Muscle of leg (tissue), 16 donors: ENCODE measurements at places on chromosomes 7 and 10. TPM values are rescaled to one million over a fixed set of nuclear protein-coding genes. Genes with fewer than 3 reads are reported as not detected.

DNA sequence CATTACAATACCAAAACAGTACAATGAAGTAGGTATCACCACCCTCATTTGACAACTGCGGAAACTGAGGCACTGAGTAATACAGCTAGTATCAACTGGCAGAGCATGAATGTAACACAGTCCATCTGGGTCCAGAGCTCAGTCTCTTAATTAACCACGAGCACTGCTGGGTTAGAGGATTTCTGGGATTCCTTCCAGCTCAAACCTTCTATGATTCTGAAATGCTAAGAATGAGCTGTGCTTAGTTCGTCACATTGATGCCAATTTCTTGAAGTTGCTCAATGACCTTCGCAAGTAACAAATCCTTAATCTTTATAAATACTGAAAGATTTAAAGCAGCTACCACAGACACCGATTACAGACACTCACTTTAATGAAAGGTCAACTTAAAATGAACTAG lies 62.5 kb downstream of the SGMS1 start:
- DNase-seq, result peak; percentile 58

LEP gene
- 0.06 TPM for polyA plus RNA-seq

CDHR1 gene
- 0.22 TPM for polyA plus RNA-seq

CLDN3 gene
- 1.1 TPM for polyA plus RNA-seq

DNA sequence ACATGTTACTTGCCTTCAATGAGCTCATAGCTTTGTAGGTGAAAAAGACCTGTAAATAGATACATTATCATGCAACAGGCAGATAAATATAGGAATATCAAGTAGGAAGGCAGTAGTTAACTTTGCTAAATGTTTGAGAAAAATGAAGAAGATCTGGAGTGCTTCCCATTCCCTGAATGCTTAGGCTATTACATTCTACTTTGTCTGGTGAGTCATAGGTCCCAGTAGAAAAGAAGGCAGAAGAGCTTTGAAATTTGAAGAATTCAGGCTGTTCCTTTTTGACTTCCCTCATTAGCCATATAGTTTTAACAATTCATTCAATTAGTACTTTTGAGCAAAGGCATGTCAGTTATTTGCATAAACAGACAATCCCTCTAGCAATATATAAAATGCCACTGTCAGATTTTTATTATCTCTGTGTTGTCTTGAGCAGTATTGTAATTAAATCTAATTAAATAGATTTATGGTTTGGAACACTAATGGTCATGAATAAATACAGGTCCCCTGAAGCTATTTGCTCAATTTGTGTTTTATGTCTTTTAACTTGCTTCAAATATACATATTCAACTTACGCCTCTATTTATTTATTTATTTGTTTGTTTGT lies 875.0 kb downstream of the REEP3 start:
- DNase-seq, result peak; percentile 80

SCART1 gene
- polyA plus RNA-seq, result 1.9 TPM

PLA2G12B gene
- not detected for polyA plus RNA-seq

DGKI gene
- 0.70 TPM for polyA plus RNA-seq

DNA sequence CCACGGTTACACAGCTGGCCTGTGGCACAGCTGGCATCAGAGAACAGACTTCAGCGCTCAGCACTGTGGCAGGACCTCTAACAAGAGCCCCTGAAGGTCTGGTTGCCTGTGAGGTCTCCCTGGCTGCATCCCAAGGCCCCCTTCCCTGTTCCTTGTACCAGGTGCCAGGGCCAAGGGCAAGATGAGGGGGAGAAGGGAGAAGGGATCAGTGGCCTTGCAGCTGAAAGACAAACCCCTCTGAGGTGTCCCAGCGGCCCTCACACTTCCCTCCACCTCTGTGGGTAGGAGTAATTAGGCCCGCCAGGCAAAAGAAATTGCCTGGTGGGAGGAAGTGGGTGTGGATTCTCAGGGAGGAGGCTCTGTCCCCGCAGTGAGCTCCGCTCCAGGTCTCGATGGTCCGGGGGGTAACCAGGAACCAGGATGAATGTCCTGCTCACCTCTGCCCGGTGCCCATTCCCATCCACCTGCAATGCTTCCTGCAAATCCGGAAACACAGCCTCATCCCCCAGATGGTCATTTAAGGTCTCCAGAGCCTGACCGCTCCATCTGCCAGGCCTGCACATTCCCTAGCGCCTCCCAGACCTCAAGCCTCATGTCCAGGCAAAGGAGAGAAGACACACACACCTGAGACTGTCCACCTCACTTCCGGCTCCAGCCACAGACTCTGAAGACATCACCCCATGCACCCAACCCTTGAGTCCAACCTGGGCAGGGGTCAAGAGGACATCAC lies 22.7 kb downstream of the GRID2IP start:
- DNase-seq, result no peak

DNA sequence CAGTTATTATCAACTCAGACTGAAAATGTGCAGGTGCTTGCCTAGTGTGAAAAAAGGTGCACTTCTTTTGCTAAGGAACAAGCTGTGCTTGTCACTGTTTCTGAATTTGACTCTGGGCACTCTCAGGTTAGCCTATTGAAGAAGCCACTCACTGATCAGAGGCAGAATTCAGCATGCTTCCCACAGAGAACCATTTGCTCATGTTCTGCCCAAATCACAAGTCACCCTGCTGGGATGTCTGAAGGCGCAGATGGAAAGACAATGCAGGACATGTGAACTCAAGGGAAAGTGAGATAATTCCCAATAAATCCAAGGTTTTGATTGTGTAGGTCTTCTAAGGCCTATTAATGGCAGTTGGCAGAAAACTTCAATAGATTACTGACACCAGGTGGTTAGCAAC lies 47.8 kb upstream of the CSTF2T start:
- DNase-seq, result no peak

GRCh38 chr10:77641788-77642397 lies 4.3 kb upstream of the KCNMA1 start:
- DNase-seq, result peak; percentile 93

PRLHR gene
- not detected for polyA plus RNA-seq

GRCh38 chr10:121595351-121595805 lies 2.9 kb downstream of the FGFR2 start:
- DNase-seq, result no peak

ARHGEF35 gene
- 2.1 TPM for polyA plus RNA-seq

- DNase-seq, result peak; percentile 95
Measured at GRCh38 chr10:62083412-62084267, 182.1 kb downstream of the ARID5B start.

KLF14 gene
- 1.2 TPM for polyA plus RNA-seq

ADCYAP1R1 gene
- polyA plus RNA-seq, result 9.0 TPM

- DNase-seq, result no peak
Measured at GRCh38 chr7:112529521-112529920, 48.7 kb downstream of the LSMEM1 start.

- peak; percentile 54 for DNase-seq
Measured at GRCh38 chr7:73623798-73624668, at the start of gene MLXIPL. Gene MLXIPL (minus strand): TSS chr7:73624522. CDS start chr7:73624492, 30 bp downstream.

- no peak for DNase-seq
Measured at GRCh38 chr7:18886832-18887231, 230.6 kb downstream of the TWIST1 start.

DNA sequence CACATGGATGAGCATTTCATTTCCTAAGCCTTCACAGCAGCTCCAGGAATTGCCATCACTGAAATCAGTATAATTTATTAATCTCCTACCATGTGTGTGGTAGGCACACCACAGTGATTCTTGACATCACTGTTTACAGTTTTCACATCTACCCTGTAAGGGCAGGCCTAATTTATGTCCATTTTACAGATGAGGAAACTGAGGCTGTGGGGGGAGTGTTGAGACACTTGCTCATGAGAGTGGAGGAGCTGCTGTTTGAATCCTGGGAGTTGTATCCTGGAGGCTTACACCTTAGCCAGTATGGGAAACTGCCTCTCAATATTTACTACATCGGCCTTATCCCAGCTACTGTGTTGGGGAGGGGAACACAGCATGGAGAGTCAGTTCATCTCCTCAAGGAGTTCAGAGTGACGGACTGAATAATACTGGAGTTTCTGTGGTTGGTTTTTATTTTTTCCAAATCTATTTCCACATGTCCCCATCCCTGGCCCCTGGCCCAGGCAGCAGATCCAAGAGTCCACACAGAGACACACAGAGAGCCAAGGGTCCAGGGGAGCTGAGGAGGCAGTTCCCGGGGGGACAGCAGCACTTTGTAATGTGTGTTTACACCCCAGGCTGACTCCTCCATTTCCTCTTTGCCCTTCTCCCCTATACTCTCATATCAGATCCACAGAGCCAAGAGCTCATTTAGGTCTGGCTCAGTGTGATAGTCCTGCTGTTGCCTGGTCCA lies 13.2 kb downstream of the UBTD1 start:
- DNase-seq, result peak; percentile 62

DNA sequence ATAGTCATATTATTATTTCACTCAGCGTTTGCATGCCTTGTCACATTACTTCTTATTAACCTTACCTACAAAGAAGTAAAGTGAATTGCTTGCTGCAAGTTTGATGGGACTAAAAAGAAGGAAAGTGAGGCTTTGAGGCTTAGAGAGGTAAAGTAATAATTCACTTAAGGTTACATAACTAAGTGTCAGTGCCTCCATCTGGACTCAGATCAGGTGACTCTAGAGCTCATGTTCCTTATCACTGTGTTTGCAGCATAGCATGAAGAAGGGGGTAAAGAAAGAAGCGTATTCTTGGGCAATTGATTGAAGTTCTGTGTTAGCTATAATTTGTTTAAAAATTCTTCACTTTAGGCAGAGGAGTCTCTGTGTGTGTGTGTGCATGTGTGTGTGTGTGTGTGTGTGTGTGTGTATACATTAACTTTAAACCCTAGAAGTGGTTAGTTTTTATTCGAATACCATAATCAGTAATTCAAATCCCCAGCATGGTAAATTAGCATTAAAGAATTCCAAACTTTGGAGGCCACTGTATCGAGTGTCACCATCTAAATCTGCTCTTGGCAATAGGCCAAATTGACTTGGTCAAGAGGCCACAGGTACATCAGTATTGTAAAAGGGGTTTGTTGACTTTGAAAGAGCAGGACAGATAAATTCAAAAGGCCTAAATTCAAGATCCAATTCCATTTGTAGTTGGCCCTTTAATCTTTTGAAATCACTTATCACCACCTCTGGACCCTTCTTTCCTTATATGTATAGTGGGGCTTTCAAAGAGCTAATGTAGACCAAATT lies 2.2 kb upstream of the PON3 start:
- no peak for DNase-seq
